ENCODE measurements at places on chromosomes 12 and 14.
A peak's percentile ranks its signal among the peaks of the same experiment; 100 is the strongest.

GRCh38 chr14:106551265-106551664 lies 1024.9 kb downstream of the TMEM121 start:
- DNase-seq, result no peak

GRCh38 chr12:92601680-92602079 lies 101.1 kb upstream of the PLEKHG7 start:
- DNase-seq, result no peak

DNA sequence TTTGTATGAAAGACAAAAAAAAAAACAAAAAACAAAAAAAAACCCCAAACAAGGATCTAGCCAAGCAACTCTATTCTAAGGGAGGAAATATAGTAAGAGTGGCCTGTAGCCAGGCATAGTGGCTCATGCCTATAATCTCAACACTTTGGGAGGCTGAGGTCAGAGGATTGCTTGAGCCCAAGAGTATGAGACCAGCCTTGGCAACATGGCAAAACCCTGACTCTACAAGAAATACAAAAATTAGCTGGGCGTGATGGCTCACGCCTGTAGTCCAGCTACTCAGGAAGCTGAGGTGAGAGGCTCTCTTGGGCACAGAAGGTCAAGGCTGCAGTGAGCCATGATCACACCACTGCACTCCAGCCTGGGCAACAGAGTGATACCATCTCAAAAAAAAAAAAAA lies 47.9 kb downstream of the TMEM117 start:
- DNase-seq, result no peak

DNA sequence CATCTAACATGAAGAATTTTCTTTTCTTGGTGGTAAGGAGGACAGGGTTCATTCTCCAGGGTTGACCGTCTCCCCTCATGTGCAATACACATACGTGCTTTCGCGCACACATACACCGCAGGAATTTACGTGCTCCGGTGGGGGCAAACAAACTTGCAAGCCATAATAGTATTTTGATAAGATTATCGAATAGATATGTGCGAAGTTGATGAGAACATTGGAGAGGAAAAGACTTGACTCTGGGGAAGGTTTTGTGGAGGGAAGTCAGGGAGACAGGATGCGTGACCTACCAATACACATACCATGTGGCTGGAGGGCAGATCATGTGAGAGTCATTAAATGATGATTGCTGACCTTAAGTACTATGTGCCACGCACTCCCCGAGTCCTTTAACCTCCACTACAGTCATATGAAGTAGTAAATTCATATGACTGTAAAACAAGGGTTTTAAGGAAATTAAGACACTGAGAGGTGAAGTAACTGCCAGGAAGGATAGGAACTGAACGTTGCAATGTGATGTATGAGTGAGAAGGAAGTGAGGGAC lies 921 bp downstream of the RAD51B start:
- DNase-seq, result peak; percentile 7

GRCh38 chr12:54431911-54432814 lies 13.1 kb upstream of the ITGA5 start:
- no peak for DNase-seq

GRCh38 chr12:132145334-132145733 lies 1.1 kb downstream of the NOC4L start:
- DNase-seq, result no peak

DNA sequence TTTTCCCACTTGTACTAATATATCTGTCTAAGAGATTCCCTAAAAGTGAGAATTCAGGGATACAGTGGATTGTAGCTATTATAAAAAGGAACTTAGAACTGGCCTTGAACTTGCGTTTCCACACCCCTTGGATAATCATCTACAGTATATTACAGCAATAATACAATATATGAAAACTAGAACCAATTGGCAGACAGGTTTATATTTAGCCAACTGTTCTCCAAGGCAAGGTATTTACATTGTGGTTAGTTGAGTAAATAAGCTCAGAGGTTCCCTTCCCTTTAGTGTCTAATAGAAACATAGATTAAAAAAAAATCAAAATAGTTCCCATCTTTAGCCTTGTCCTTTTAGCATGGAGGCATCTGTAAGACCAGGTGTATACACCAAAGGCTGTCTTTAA lies 42.1 kb downstream of the LIMA1 start:
- DNase-seq, result no peak

GRCh38 chr14:63895510-63895909 lies 42.7 kb downstream of the SYNE2 start:
- no peak for DNase-seq

- DNase-seq, result no peak
Observed at GRCh38 chr12:53074999-53075370, 4.2 kb downstream of the SPRYD3 start.

DNA sequence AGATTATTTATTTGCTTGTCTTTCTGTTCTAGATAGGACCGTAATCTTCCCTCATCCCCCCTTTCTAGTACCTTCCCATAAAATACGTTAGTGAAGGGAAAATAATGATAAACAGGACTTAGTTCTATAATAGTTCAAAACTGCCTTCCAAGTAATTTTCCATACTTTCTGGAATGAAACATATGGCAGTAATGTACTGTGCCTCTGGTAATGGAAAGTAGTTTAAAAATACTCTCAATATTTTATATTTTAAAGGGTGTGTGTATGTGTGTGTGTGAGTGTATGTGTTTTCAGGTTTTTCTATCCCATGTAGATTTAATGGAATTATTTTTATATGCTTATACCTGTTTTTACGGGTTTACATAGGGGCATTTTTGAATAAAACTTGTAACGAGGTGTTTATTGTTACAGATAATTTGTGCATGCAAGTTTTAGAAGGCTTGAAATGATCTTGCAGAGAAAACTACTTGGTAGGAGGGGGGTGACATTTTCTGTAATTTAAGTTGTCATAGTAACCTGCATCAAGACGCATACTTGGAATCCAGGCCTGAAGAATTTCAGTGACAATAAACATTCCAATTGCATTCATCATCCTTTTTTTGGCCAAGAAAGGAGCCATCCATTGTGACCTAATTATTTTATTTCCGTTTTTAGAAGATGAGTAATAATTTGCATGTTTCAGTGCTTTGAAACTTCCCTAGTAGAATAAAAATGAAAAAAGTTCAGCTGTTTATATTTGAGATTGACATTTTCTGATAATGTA lies 38.9 kb downstream of the RASSF8 start:
- DNase-seq, result no peak
